ENCODE measurements at places on chromosomes 2 and 18.
A peak's percentile ranks its signal among the peaks of the same experiment; 100 is the strongest.

DNA sequence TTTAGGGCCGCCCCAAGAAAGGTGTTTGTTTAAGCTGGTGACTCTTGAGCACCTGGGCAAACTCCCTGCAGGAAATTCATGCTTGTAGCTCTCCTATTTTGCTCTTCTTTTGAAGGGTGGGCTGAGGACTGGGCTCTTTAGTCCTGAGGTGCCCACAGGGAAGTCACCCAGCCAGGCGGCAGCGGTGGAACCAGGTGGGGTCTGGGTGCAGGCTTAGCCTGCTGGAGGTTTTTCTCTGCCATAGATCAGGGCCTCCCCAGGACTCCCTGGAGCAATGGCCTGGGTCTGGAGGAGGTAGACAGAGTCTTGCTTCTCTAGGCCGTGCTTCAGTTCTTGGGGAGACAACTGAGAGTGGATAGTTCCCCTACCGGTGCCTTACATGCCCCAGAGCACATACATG is 99.9 kb downstream of the CLIP4 start:
- DNase-seq = no peak

- DNase-seq = no peak
Observed at GRCh38 chr2:26299471-26300101, 46.4 kb upstream of the SELENOI start.

DNA sequence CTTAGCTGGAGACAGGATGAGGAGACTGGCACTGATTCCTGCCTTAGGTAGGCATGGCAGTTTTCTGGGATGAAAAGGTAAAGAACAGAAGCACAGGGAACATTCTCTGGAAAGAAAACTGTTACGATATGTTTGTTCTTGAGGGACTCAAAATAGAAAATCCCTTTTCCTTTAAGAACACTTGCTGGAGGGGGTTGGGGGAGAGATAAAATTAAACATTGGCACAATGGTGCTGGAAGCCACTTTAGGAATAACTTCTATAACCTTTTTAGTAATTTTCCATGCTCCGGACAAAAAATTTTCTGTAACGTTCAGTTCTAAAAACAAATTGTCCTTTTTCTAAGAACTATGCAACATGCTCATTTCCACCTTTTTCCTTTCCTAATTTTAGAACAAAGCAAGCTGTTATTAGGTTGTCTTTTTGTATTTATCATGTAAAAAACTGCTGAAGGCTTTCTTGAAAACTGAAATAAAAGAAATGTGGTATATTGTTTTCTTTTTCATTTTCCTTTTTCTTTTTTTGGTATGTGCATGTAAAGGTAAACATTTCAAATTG is 343.8 kb downstream of the EPHA4 start:
- DNase-seq = no peak

GRCh38 chr2:52395912-52396311 is 1364.0 kb upstream of the NRXN1 start:
- no peak for DNase-seq

DNA sequence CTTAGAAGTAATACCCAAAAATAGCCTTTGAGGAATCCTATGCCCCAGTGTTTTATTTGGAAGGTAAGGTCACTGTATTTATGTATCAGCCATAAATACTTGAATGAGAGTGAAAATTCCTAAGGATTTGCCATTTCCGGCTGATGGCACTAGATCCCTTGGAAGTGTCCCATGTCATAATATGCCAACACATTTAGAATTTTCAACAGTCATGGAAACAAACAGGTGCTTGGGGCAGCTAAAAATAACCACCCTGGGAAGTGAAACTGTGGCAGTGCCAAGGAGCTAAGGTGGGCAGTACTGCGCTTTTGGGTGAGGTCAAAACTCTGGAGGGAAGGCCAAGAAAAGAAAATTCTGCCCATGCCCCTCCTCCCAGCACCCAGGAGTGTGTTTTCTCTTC is 80.2 kb downstream of the TCF7L1 start:
- DNase-seq = no peak

DNA sequence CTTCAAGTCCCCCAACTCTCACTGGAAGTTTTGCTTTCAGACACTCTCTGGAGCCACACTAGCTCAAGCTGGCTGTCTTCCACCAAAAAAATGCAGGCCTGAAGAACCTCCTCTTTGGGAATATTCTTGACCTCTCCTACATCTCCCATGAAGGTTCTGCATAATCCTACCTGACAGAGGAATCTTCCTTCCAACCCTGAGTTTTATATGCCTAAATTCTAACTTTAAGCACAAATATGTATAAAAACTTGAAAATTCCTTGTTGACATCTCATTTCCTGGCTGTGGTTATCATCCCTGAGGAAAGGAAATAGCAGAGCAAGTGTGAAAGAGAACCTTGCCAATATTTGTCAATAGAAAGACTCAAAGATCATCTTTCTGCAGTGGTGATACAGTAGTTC is 249.0 kb downstream of the LPIN1 start:
- no peak for DNase-seq

- no peak for DNase-seq
Observed at GRCh38 chr2:182004945-182005520, 19.4 kb downstream of the PPP1R1C start.

DNA sequence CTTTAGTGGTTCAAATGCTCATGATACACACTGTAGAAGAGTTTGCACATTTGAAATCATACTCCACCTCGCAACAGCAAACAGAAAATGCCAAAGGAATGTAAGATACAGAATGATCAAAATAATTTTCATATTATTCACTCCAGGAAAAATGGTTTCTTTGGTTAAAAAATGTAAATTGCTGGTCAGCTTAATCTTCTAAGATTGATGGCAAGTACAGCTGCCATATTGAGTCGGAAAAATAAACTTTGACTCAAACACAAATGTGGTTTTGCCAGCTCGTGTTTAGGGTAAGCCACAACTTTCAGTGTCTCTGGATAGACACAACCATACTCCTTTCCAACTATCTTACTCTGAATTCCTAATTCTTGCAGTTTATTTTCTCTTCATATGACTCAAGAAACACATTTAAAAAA is 154.9 kb upstream of the SMIM21 start:
- DNase-seq = no peak

- no peak for DNase-seq
Observed at GRCh38 chr2:48749291-48750127, 6.0 kb downstream of the LHCGR start.

GRCh38 chr18:5370332-5370731 is 74.8 kb upstream of the ZBTB14 start:
- DNase-seq = no peak

- no peak for DNase-seq
Observed at GRCh38 chr2:39583781-39584180, 81.9 kb upstream of the TMEM178A start.

DNA sequence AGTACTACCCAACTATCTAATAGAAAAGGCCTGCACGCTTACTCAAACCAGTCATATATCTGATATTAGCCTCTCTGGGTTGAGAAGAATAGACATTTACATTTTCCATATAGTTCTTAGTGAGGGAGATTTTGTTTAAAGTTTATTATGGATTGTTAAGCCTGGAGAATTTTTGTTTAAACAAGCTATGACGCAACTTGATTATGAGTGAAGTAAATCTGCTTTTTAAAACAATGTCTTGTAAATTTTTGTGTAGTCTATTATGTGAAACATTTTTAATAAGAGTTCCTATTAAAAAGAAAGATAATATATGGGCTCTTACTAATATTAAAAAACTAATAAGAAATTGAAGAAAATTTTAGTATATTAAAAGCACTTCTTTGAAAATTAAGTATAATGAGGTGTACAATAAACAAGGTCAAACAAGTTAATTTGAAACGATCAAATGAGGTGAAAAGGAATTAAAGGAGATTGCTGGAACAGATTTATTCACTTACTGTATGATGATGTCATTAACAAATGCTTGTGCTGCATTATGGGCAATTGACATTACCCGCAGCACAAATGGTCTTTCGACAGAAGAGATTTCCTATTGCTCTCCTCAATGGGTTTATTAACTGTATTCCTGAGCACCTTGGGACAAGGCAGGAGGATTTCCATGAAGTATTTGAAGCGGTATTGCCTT is 229.2 kb upstream of the SMIM21 start:
- no peak for DNase-seq

GRCh38 chr2:45789317-45789716 is 137.8 kb downstream of the PRKCE start:
- DNase-seq = no peak

- no peak for DNase-seq
Observed at GRCh38 chr2:38174131-38174530, 98.2 kb upstream of the CYP1B1 start.

- no peak for DNase-seq
Observed at GRCh38 chr18:80244956-80245730, 2.2 kb downstream of the PARD6G start.

- no peak for DNase-seq
Observed at GRCh38 chr2:191899410-191899809, 52.5 kb upstream of the CAVIN2 start.

DNA sequence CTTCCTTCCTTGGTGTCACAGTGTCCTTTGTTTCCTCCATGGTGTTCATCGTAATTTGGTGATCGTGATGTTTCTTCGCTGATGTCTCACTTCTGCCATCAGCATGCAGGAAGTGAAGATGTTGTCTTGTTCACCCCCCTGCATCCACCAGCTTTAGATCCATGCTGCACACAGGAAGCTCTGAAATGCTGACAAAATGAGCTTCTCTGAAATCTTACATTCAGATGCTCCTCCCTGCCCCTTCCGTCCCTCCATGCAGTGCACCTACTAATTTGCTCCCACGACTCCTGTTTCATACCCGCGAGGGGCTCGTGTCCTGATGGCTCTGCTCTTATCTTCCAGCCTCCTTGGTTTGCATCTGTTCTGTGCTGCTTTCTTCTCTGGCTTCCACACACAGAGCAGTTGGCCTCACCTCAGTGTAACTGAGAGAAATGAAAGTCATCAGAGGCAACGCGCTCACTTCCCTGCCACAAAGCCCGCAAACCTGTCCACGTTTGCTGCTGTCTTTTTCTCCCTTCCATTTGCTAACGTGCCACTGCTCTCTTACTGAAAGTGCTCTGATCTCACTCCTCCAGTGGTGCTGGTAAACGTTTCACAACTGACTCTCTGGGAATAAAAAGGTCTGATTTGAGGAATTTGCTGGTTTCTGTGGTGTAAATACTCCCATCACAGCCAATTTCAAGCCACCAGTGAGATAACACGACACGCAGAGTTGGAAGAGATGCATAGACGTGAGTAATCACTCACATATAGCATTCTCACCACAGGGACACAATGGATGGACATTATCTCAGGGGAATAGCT is 41.0 kb upstream of the MGAT4A start:
- no peak for DNase-seq

DNA sequence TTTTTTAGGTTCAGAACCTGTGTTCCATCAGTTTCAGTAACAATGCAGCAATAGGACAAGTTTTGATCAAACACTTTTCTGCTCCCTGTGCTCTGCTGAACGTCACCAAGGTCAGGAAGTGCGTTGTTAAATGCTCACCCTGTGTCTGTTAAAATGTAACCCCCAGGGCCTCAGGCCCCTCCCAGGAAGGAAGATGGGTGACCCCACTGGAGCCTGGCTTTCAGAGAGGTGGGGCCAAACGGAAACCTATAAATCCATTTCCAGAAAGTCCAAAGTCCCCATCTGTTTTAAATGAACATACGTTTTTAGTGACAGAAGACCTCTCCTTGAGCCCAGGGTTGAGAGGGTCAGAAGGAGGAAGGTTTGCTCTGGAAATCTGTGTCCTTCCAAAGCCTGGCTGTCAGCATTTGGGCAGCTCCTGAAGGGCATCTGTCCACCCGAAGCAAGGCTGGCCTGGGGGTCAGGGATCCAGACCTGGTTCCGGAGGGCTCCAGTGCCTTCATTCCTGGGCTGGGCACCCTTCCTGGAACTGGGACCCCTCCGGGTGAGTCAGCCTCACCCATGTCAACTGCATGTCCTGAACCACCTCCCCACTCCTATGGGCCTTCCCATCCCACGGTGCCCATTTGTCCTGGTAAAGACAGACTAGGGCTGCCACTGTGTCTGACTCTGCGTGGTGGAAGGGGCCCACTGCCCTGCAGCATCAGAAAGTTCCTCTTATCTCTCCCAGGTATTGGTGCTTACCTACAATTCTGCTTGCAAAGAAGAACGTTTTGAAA is 117.4 kb upstream of the COPS8 start:
- DNase-seq = peak; percentile 4

- DNase-seq = no peak
Observed at GRCh38 chr2:133780099-133780996, 212.1 kb upstream of the NCKAP5 start.
